HEK293T (cell line): ENCODE measurements at places on chromosomes 5 and 9.

- no peak for DNase-seq
Observed at GRCh38 chr9:112836394-112836793, 54.3 kb downstream of the SLC46A2 start.

- no peak for DNase-seq
Observed at GRCh38 chr5:71949772-71950171, 157.5 kb upstream of the MAP1B start.

DNA sequence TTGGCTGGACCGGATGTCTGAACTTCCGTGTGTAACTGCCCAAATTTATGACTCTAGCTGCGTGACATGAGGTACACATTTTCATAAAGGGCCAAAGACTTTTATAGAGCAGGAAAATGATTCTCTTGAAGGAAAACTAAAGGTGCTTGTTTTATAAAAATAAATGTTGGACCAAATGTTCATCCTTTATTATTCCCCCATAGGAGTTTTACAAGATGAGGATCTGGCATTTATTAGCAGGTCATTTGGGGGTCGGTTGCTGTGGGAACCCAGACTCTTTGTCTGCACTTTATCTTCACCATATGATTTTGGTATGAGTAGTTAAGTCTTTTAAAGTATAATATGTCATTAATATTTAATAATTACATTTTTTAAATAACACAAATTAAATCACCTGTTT lies 571.2 kb downstream of the EFNA5 start:
- no peak for DNase-seq

DNA sequence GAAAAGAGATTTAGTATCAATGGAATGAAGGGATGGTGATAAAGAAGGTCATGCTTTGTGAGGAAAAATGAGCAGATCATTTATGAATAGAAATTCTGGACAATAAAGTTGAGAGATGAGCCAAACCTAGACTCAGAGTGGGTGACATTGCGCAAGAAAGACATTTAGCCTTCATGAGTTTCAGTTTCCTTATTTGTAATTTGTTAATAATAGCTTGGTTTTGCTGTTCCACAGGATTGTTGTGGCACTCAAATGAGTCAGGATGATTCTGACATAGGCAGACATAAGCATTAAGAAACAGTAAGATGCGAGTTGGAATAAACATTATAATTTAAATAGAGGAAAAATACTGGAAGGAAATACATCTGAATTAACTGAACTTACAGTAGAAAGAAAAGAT lies 34.8 kb downstream of the ITGA2 start:
- no peak for DNase-seq

DNA sequence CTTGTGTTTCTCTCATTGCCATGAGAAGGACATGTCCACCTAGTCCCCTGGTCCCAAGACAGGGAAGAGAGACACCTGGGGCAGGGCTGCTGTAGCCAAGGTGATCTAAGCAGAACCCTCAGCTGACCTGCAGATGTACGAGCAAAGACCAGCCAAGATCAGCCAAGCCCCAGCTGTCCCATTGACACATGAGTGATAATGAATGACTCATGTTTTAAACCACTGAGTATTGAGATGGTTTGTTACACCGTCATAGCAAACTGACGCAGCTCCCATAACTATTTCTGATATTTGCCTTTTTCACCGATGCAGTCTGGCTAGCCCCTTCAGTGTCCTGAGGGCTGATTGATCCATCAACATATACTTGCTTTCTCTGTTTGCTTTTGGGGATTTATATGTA lies 6.7 kb downstream of the OR1K1 start:
- DNase-seq, result no peak

DNA sequence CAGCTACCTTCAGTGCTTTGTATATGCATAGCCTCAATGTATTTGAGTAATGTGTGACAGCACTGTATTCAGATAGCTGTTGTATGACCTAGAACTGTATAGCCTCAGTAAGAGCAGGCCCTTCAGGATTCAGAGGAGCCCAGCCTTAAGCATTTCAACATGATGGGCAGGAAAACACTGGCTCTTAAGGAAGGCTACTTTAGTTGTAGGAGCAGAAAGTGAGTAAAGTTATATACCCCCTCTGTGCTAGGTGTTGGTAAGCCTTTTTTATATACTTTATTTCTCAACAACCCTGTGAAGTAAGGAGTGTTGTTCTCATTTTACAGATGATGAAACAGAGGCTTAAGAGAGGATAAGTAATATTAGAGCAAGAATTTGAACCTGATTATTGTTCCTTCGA lies 1.5 kb upstream of the GPR21 start:
- DNase-seq, result no peak

DNA sequence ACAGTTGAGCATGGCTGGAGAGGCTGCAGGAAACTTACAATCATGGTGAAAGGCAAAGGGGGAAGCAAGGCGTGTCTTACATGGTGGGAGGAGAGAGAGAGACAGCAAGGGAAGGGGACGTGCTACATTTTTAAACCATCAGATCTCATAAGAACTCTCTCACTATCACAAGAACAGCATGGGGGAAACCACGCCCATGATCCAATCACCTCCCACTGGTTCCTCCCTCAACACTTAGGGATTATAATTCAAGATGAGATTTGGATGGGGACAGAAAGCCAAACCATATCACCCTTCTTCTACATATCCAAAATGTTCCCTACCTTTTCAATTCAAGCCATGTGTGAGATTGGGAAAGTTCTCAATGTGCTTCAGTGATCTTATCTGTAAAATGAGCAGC lies 22.9 kb upstream of the GLRX start:
- no peak for DNase-seq

DNA sequence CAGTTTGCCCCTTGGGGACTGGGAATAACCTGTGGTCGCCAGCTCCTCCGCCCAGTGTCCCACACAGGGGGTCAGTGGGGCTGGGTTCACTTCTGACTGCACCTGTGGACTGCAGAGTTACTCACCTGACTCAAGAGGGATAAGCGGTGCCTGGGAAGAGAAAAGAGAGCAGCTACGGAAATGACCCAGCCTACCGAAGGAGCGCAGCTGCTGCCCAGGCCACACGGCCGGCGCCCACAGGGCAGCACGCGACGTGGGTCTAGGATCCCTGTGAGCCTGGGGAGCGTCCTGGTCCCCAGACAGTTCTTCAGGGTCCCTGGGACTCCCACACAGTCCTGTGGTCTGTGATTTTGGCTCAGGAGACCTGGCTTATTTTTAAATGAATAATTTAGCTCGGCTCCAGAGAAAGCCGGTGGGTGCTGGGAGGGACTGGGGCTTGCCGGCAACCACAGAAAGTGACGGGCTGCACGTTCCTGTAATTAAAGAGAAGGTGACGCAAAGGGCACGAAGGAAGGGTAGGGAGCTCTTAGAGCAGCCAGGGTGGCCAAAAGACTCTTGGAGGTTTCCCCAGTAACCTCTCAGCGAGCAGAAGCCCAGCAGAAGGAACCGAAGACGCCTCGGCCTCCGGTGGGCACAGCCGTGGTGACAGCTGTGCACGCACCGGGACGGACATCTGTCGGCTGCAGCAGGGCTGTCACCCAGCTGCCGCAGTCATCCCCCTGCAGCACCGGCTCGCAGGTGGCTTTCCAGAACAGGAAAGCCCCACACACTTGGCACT lies 97.5 kb upstream of the FCN2 start:
- no peak for DNase-seq
